M059J (cell line): ENCODE measurements at places on chromosomes 6 and 20.

- peak; percentile 73 for DNase-seq
Measured at GRCh38 chr6:111230351-111231089, 143.2 kb downstream of the SLC16A10 start.

DNA sequence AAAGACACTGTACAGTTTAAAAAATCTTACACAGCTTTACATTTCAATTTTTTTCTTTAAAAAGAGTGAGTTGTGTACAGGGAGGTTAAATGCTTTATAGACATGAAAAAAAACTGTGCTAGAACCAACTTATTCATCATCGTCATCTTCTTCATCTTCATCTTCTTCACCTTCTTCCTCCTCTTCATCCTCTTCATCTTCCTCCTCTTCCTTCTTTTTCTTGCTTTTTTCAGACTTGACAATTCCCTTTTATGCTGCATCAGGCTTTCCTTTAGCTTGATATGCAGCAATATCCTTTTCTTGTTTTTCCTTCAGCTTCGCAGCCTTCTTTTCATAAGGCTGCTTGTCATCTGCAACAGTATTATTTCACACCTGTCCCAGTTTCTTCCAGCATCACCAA lies 34.3 kb upstream of the TMEM30A start:
- no peak for DNase-seq

DNA sequence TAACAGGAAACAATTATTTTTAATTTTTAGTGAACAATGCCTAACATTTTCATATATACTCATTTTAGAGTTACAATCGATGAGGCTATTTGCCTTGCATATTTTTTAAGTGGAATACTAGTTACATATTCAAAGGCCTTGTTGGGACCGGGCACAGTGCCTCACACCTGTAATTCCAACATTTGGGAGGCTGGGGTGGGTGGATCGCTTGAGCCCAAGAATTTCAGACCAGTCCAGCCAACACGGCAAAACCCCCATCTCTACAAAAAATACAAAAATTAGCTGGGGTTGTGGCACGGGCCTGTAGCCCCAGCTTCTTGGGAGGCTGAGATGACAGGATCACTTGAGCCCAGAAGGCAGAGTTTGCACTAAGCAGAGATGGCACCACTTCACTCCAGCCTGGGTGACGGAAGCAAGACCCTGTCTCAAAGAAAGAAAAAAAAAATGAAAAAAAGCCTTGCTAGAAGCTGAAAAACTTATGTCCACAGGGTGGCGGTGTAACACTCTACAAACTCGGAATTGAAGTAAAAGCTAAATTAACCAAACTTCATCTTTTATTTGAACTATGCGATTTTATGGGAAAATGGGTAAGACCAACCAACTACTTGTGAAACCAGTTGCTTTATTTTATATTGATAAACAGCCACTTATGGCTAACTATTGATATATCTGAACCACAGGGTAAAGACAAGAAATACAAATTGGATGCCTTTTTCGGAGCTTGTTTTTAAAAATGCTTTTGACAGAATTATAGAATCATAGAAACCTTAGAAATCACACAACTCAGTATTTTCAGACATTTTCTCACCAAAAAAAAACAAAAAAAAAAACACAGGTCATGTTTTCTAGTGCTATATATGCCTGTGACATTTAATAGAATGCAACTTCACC lies 24.1 kb upstream of the ROS1 start:
- peak; percentile 70 for DNase-seq

- DNase-seq = no peak
Measured at GRCh38 chr20:46999801-47000465, 105.3 kb downstream of the EYA2 start.

DNA sequence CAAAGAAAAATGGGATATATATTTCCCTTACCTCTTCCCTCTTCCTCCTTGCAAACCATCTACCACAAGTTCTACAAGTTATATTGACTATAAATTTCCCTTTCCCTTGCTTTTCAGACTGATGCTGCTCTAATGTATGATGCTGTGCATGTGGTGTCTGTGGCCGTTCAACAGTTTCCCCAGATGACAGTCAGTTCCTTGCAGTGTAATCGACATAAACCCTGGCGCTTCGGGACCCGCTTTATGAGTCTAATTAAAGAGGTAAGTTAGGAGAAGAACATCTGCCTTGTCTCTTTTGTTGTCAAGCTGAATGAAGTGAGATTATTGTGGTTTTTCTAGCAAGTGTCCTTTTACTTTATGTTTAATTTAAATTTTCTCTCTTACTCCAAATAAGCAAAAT lies 406.0 kb downstream of the GRIK2 start:
- no peak for DNase-seq

GRCh38 chr6:141540207-141540606 lies 592.5 kb upstream of the GJE1 start:
- peak; percentile 57 for DNase-seq
